ENCODE measurements at places on chromosomes 7 and 10.

DNA sequence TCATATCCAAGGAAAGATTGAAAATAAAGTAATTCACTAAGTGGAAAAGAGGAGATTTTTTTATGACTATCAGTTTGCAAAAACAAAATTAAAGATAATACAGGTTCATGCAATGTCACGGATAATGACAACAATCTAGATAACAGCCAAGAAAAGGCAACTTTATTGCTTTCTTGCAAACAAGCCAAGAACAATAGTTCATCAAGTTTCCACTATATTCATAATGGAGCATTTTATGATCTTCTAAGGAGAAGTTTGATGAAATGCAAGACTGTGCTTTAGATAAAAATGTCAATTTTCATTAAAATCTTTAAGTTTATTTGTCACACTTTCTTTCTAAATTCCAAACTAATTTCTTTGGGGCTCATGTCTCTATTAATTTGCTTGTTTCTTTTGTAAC, 53.9 kb upstream of the NRP1 start:
- DNase-seq, result no peak

- no peak for DNase-seq
Observed at GRCh38 chr7:97480772-97481390, 251.0 kb upstream of the TAC1 start.

DNA sequence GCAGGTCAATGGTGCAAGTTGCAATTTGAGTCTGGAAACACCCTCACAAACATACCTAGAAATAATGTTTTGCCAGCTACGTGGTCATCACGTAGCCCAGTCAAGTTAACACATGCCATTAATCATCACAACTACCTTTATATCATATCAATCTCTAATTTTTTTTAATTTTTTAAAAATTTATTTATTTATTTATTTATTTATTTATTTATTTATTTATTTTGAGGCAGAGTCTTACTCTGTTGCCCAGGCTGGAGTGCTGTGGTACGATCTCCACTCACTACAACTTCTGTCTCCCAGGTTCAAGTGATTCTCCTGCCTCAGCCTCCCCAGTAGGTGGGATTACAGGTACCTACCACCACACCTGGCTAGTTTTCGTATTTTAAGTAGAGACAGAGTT, 52.4 kb upstream of the MACROH2A2 start:
- DNase-seq, result no peak

DNA sequence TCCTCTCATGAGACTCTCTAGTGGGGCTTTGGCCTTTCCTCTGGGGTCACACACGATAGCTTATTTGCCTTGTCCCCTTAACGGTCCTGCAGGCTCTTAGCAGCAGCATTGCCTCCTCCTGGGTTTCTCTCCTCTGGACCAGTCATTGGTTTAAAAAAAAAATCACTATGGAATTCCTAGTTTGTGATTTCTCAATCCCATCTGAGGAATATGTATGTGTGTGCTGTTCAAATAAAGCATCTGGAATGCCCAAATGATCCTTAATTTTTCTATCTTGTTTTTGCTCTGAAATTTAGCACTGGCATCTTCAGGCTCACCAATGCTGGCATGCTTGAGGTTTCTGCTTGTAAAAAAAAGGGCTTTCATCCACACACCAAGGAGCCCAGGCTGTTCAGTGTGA, 30.5 kb downstream of the ACTA2 start:
- DNase-seq, result no peak

- no peak for DNase-seq
Observed at GRCh38 chr7:112067632-112068540, 138.3 kb downstream of the DOCK4 start.

Data from MM.1S (cell line).